ENCODE measurements at places on chromosomes 12 and 14.

DNA sequence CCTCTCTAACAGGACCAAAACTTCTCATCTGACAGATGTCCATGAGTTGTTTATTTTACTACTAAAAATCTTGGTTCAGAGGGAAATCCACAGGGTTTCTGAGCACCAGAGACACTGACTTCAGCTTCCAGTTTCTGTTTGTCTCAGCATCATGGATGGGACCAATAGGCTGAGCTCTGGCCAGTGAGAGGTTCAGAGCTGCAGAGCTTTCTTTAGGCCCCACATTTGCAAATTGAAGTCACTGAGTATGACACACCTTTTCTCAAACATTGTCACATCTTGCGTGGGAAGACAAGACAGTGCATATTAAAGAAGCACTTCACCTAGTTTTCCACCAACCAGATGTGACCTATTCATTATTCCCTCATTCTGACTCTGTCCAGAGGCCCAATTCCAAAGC lies 45.2 kb downstream of the RDH12 start:
- no peak for DNase-seq

GRCh38 chr14:101598571-101599233 lies 37.4 kb downstream of the DIO3 start:
- no peak for DNase-seq

DNA sequence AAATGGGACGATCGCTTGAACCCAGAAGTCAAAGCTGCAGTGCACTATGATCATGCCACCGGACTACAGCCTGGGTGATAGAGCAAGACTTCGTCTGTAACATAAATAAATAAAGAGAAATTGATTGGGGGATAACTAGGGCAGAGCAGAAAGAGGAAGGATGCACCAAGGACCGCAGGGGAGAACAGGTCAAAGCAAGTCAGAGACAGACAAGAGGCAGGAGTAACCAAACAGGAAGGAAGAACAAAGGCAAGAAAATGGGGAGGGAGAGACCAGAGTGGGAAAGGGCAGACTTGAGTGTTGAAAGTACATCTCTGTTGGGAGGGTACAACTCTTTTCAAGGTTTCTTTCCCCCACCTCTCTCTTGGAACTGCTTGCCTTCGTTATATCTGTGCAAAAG lies 50.8 kb upstream of the ELK3 start:
- no peak for DNase-seq

DNA sequence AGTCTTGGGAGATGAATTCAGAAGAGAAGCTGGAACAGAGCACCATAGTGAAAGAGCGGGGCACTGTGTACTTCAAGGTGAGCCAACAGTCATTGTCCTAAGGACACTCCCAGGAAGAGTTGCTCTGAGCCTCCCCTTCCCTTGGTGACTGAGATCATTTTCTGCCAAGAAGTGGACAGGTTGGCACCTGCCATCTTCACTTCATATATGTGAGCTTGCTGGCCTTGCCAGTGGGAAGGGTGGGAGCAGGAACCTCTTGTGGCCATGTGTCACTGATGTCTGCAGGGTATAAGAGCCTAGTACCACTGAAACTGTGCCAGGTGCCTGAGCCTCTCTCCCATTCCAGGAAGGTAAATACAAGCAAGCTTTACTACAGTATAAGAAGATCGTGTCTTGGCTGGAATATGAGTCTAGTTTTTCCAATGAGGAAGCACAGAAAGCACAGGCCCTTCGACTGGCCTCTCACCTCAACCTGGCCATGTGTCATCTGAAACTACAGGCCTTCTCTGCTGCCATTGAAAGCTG lies 5.3 kb downstream of the FKBP4 start:
- no peak for DNase-seq

GRCh38 chr12:21891751-21892217 lies 49.4 kb downstream of the ABCC9 start:
- DNase-seq: no peak

DNA sequence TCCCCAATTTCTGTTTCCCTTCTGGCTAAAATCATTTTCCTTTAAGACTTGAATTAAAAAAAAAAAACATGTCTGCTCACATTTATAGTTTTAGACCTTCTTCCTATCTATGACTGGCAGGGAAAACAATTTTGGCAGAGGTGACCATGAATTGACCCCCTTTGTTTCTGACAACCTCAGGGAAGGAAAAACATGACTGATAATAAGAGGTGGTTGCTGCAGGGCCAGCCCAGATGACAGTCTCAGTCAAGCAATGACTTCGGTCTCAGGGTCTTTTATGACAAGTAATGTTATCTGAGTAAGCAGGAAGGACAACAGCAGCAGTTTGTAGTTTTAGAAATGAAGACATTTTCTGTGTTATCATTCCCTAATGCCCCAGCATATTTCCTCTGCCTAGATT lies 430.9 kb downstream of the LRIG3 start:
- no peak for DNase-seq

DNA sequence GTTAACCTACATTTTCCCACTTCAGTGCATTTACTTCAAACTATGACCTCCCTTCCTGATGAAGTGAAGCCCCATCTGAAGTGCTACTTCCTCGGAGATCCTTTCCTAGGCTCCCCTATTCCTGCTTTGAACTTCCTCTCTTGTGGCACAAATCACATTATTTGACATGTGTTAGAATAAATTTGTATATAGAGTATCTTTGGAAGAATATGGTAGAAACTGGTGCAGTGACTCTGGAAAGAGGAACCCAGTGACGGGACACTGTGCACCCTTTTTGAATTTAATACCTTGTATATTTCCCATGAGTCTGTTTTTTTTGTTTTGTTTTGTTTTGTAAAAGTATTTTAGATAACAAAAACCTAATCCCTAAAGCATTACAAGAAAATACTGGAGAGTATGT lies 66.4 kb upstream of the SRSF5 start:
- no peak for DNase-seq

GRCh38 chr14:29462321-29462720 lies 465.3 kb downstream of the PRKD1 start:
- DNase-seq: no peak

DNA sequence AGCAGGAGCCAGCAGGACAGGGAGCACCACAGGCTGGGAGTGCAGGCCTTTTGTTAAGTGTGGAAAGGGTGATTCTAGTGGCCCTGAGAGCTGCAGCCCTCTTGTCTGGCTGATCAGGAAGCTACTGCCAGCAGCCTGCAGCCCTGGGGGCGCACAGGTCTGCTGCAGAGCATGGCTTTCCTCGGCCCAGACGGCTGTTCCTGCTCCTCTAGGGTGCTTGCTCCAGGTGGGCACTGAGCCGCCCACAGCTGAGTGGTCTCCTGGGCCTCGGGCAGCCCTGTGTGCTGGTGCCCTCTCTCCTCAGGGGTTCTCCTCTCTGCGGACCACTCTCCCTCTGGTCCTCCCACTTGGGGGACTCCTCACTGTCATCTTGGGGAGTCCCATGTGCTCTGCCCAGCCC lies 18.9 kb downstream of the CCDC88C start:
- no peak for DNase-seq

All from cerebellar nuclear complex (tissue), 1 donor.